ENCODE measurements at places on chromosomes 1 and 21. TPM values are rescaled to one million over a fixed set of nuclear protein-coding genes. Genes with fewer than 3 reads are reported as not detected.

PLEKHN1 gene
- total RNA-seq: not detected

CD84 gene
- not detected for total RNA-seq

ARHGAP30 gene
- total RNA-seq: 0.06 TPM

PRKAA2 gene
- total RNA-seq: 25.8 TPM

NBPF19 gene
- 15.4 TPM for total RNA-seq

PTPN14 gene
- 28.3 TPM for total RNA-seq

TEX38 gene
- total RNA-seq: not detected

ATP1B1 gene
- 32.6 TPM for total RNA-seq

CFHR3 gene
- total RNA-seq: 20.9 TPM
